ENCODE measurements at places on chromosomes 1 and 21.

DNA sequence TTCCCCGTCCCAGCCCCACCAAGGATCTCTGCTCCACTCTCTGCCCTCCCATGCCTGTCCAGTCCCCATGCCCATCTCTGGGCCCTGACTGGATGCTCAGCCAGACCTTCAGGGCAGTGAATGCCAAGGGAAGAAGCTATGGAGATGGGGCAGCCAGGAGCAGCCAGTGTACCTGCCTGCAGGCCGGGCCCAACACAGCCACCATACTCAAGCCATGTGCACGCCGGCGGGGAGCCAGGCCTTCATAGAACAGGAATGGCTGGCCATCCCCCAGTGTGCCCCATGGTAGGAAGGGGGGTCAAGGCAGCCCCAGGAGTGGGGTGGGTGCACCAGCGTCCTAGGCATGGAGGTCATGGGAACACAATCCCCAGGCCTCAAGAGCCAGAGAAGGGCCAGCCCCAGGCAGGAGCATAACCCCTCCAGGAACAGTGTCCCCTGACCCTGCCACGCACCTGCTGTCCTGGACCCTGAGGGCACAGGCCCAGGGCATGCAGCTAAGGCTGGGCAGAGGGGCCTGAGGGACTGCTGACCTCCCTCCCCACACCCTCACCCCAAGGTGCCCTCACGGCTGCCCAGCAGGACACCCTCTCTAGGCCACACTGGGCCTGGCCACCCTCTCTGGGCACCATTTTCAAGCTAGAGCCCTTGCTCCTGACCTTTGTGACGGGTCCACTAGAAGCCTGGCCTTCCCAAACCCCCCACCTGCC, 20.3 kb upstream of the ARF1 start:
- no peak for DNase-seq

DNA sequence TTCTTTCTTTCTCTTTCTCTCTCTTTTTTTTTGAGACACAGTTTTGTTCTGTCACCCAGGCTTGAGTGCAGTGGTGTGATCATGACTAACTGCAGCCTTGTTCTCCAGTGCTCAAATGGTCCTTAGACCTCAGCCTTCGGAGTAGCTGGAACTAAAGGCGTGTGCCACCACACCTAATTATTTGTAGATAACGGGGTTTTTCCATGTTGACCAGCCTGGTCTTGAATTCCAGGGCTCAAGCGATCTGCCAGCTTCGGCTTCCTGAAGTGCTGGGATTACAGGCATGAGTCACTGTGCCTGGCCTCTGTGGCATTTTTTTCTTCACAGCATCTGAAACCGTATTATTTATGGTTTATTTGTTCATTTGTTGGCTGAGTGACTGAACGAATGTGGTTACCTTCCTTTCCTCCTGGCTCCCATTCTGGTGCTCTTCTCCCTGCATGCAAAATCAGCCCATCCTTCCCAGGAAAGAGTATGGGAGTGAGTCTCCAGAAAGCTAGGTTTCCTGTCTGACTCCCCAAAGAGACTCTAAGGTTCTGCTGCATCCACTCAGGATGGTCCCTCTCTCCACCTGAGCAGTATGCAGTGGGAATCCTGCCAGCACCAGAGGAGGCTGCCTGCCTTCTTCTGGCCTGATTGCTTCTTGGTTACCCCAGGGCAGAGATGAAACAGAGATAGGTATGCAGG, 155.0 kb upstream of the BEND5 start:
- DNase-seq: no peak

GRCh38 chr1:245345191-245345884, 190.6 kb downstream of the KIF26B start:
- no peak for DNase-seq

DNA sequence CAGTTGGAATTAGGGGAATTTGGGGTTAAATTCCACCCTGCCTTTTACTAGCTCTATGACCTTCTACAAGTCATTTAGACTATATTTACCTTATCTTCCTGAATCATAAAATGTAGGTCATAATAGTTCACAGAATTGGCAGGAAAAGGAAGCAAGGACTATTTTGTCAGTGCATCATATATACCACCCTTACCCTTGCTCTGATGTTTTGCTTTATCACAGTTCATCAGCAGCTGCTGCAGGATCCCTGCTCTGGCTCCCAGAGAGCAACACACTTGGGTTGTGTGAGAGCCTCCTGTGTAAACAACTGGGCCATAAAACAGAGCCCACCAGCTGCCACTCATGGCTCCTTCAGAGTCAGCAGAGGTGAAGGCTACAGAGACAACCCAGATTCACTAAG, 631.6 kb upstream of the CAMK1G start:
- DNase-seq: no peak

DNA sequence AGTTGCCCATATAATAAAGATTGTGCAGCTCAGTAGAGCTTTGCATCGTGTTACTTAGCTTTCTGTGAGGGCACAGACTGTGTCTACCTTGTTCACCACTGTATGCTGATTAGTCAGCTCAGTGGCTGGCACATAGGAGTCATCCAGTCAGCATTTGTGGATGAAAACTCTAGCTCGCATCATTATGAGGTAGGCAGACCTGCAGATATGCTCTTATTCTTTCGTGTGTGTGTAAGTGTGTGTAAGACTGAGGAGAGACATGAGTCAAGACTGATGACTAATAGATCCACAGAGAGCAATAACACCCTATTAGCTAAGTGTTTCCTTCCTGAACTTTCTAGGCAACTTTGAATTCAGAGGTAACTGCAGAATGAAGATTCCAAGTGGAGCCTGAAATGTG, 17.1 kb downstream of the TTF2 start:
- no peak for DNase-seq

- no peak for DNase-seq
Observed at GRCh38 chr1:18175530-18176377, 68.2 kb downstream of the IGSF21 start.

- DNase-seq: no peak
Observed at GRCh38 chr1:225474986-225475820, 47.4 kb upstream of the LBR start.

- no peak for DNase-seq
Observed at GRCh38 chr1:175221557-175222175, 29.1 kb upstream of the KIAA0040 start.

- DNase-seq: no peak
Observed at GRCh38 chr21:42306366-42307035, 8.7 kb downstream of the TFF3 start.

DNA sequence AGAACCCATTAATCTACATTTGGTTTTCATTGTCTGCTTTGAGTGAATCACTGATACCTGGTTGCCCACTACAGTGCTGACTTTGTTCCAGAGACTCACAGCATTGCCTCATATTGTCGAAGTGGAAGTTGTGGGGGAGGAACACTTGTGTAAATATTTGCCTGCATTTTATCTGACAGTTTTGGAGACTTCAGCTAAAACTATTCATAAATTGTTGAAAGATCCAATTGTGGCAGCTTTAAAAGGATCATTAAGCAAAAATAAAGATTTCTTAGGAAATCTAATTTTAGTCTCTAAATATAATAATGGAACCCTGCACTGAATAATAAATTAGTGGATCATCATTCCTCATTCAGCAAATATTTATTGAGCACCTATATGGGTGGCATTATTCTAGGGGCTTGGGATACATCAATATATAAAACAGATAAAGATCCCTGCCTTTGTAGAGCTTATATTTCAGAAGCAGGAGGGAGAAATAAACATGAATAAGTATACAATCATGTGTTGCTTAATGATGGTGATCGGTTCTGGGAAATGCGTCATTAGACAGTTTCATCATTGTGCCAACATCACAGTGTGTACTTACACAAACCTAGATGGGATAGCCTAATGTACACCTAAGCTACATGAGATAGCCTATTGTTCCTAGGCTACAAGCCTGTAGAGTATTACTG, 73.5 kb downstream of the OSBPL9 start:
- DNase-seq: no peak

DNA sequence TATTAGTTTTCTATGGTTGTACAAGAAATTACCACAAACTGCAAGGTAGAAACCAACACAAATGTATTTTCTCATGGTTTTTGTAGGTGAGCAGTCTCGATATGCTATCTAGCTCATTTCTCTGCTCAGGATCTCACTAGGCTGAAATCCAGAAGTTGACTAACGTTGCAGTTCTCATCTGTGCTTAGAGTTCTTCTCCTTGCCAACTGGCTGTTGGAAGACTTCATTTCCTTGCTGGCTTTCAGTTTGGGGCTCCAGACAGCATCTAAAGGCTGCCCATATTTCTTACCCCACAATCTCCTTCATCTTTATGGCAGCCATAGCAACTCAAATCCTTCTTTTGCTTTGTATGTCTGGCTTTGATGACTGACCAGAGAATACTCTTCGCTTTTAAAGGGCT, 362.6 kb upstream of the ADGRL4 start:
- no peak for DNase-seq

DNA sequence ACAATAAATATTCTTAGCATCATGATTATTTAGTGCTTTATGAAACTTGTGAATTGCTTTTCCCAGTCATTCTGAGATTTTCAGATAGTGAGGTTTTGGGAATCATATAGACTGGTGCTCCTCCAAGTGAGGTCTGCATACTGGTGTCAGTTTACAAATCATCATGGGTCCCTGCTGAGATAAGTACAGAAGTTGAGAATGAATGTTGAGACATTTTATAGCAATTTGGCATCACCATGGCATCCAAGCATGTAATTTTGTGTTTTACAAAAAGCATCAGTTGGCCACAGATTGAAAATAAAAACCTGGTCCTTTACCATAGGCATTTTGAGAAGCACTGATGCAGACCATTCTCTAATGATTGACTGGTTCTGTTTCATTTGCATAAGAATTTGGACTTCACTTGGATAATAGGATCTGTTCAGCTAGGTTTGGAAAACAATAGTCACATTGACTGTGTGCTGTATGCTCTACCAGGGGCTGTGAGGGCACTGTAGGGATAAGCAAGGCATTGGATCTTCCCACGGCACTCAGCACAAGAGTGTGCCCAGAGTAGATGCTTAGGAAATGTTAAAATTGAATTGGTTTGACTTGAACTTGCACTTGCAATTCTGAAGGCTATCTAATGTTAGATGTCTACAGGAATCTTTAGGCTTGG, 79.0 kb upstream of the JUN start:
- no peak for DNase-seq

- no peak for DNase-seq
Observed at GRCh38 chr1:89527750-89528381, 3.2 kb downstream of the LRRC8B start.

DNA sequence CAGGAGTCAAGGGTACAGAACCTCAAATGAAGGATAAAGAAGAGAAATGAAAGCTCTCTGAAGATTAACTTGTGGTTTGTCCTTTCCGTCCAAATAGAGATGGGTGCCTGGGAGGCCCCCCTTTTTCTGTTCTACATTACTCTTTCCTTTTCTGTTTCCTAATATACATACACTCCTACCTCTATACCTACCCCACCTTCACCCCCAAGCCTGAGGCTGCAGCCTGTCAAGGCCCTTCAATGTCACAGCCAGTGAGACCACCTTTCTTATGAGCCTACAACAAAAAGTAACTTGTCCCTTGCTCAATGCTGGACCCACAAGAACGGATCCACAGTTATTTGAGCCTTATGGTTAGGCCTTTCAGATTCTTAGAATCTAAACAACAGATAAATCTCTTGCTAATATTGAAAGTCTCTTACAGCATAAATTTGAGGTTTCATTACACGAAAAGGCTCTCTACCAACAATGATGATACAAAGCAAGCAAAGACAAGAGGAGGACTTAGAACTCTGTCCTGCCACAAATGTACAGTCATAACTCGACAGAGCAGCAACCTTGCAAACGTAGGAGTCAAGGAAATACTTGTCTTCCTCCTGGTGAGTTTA, 4.1 kb upstream of the TRAF3IP3 start:
- DNase-seq: no peak

- DNase-seq: no peak
Observed at GRCh38 chr1:209613400-209614150, 30.1 kb downstream of the CAMK1G start.

DNA sequence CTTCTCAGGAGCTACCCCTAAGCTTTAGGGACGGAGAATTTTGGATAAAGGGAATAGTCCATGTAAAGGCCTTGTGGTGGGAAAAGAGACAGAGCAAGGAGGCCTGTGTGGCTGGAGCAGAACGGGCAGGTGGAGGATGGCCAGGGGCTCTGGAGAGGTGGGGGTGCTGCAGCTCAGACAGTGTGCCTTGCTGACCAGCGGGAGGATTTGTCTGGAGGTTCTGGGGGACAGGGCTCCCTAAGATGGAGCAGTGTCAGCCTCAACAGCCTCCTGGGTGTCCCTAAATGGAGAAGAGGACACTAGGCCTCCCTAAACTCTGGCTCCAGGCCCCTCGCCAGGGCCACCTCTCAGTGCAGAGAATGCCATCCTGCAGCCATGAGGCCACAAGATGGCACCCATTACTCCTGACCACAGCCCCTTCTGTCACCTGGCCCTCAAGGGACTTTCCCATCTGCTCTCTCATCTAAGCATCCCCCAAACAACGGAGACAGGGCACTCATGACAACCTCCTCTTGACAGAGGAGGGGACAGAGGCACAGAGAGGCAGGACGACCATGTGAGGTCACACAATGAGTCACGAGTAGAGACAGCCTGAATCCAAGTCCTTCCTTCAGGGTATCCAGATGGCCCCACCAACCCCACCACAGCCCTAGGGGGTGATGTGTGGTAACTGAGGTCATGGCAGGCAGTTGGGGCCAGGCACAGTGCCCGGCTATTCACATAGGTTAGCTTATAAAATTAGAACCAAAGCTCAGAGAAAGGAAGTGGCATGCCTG, 94.7 kb downstream of the DMRTB1 start:
- DNase-seq: no peak

GRCh38 chr1:33382661-33383415, 48.1 kb downstream of the PHC2 start:
- no peak for DNase-seq

GRCh38 chr1:68919075-68919474, 422.2 kb upstream of the DEPDC1 start:
- no peak for DNase-seq

- DNase-seq: no peak
Observed at GRCh38 chr1:3597599-3597964, 13.7 kb downstream of the MEGF6 start.

DNA sequence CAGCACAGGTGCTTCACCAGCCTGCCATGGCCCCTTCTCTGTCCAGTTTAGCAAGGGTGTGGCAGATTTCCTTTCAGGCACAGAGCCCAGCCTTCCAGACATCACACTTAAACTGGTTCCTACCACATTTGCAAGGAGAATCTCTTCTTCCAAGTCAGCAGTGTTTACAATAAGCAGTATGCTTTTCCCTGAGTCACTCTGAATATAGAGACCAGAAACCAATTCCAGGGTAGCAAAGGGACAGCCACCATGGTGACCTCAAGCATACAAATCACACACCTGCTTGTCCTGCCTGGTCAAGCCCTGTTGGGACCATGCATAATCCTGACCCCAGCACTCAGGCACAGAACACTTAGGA, 8.7 kb upstream of the CBR3 start:
- DNase-seq: no peak

DNA sequence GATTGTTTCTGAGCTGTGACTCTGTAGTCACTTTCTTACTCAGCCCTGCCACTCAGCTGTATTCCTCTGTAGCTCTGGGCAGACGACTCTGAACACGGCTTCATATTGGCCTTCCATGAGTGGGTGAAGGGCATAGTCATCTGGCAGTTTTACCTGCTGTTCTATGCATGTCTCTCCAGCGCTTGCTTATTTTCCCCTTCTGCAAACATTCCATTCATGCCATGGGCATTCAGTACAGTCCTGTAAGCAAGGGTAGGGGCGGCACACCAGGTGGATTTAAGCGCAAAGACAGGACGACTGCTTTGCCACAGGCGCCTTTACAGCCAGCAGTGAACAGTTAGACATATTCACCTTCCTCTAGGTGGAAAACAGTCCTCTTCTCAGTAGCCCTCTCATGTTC, 4.4 kb upstream of the WDR26 start:
- no peak for DNase-seq

All from stimulated activated CD8-positive, alpha-beta memory T cell treated with anti-CD3 and anti-CD28 coated beads, Interleukin-4, amount 100 ng/mL, for 1 hour (primary cell).